Choroid plexus epithelial cell (primary cell): ENCODE measurements at places on chromosomes 2 and 18.

DNA sequence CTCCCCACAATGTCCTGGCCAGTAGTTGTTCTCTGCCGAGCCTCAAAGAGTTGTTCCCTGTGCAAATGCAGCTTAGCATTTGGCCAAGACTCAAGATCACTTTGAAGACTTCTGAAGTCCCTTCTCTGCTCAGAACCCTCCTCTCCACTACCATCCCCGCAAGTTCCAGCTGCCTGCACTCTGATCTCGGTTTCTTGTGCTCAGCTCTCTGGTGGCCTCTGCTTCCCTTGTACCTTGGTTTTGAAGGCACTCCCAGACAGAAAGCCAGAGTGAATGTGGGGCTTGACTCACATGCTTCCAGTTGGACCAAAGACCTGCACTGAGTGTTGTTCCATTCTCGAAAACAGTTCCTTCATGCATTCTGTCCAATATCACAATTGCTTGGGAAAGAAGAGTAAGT is 28.6 kb downstream of the CRACDL start:
- DNase-seq = no peak

- no peak for DNase-seq
Measured at GRCh38 chr2:69489793-69490192, 52.6 kb upstream of the NFU1 start.

DNA sequence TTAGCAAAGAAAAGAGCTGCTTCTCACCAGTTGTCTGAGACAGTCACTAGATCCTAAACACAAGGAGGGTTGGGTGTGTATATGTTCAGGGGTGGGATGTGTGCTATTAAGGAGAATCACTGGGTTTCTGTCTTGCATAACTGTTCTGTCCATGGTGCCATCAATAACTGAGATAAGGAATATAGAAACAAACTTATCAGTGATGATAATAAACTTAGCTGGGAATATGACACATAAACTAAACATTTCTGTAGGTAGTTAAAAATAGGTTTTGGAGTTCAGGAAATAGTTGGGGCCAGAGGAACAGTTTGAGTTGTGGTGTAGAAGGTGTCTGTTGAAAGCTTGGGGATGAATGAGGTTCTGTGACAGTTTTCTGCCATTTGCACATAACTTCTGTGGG is 17.4 kb downstream of the NAPG start:
- peak; percentile 21 for DNase-seq

GRCh38 chr2:206452750-206453149 is 9.4 kb downstream of the ADAM23 start:
- DNase-seq = no peak

DNA sequence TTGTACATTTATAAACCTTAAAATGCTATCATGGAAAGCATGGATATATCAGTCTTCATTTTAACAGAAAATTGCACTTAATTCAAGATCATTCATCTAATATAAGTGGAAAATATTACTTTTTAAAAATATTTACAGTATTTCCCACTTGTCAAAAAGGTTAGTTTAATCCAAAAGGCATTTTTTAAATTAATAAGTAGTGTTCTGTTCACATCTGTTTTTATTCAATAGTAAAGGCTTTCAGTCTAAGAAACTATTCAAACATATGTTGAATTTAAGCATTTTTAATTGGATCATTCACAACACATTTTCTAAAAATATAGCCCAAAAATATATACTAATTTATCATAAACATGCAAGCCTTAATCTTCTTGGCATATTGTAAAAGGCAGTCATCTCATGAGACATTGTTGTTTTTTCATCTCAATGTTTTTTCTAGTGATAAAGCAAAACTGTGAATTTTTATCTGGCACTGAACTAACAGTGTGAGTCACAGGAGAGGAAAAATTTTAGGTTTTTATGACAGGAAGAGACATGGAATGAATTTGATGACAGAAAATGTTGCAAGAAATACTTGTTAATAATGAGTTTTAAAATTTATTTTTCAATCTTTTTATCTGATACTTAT is 1642.5 kb upstream of the TMEFF2 start:
- peak; percentile 71 for DNase-seq

GRCh38 chr2:230134496-230135129 is 65.9 kb upstream of the SLC16A14 start:
- peak; percentile 88 for DNase-seq

- DNase-seq = no peak
Measured at GRCh38 chr2:123648016-123648415, 377.1 kb upstream of the CNTNAP5 start.

DNA sequence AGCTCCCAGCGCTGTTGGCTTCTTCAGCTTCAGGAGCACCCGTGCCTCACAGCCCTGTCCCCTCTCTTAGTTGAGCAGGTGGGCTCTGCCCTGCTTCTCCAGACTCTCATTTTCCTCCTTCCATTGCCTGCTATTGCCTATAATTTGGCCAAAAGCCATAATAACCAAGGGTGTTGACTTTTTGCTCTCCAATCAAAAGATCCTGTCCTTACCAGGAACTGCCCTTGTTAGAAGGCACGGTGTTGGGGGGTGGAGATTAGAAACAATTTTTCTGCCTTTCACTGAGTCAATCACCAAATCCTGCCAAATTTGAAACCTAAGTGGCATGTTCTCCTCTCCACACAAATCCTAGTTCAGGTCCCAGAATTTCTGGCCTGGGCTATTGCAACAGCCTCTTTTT is 16.7 kb upstream of the PDIA6 start:
- DNase-seq = no peak

- no peak for DNase-seq
Measured at GRCh38 chr18:78733762-78734613, 245.6 kb upstream of the SALL3 start.

DNA sequence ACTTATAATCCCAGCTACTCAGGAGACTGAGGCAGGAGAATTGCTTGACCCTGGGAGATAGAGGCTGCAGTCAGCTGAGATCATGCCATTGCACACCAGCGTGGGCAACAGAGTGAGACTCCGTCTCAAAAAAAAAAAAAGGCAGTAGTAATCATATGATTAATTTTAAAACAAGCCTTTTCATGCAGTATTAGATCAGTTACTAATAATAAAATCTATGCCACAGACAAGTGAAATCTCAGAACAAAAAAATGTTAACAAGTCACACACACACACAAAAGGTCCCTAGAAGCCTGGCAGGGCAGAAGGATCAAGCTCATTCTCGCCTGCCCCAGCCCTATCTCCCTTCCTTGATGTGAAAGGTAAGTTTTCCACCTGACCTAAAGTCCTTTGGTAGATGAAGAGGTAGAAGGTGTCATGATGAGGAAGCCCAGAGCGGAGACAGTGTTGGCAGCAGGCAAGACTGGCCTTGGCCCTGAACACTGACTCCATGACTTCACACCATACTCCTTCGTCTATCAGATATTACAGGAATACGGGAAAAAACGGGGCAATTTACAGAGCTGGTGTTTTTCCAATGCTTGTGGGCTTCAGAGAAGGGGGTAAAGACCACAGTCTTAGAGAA is 10.6 kb downstream of the KDSR start:
- no peak for DNase-seq

DNA sequence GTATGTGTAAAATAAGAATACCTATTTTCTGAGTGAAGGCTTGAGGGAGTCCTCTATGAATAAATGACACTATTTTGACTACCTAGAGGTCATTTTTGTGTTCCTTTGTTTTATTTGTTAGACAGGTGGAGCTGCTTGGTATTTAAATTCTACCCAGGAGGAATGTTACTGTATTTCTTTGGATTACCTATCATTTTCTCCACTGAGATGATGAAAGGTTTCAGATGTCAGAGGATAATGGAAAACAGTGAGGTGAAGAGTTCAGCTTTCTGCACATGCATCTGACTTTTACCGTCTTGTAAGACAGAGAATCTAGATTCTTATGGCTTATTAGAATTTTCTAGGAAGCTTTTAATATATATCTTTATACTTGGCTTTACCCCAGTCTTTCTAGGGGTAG is 689.8 kb upstream of the NXPH2 start:
- DNase-seq = no peak

- no peak for DNase-seq
Measured at GRCh38 chr2:122908159-122908558, 1116.9 kb upstream of the CNTNAP5 start.

DNA sequence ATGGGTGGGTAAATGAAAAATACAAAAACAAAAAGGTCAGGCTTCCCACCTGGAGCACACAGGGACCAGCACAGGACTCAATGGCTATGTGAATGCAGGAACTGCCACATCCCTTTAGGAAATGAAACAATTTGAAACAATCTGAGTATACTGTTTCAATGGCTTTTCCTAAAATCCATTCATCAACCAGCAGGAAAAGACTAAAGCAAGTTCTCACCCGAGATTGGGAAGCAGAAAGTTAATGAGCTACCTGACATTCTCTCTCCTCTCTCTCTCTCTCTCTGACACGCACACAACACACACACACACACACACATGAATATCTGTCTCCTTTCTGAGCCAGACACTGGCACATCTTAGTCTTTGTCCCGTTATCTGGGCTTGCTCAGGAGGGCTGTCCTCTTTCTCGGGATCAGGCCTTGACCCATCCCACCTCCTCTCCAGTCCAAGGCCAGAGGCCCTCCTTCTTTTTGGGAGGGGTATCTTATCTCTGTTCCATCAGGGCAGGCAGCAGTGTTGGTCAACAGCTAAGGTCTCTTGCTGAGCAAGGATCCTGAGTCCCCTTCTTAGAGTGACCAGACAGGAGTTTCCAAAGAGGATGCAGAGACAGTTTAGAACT is 11.6 kb upstream of the LRRFIP1 start:
- DNase-seq = no peak

GRCh38 chr2:56770490-56770889 is 586.7 kb downstream of the CCDC85A start:
- DNase-seq = peak; percentile 58

DNA sequence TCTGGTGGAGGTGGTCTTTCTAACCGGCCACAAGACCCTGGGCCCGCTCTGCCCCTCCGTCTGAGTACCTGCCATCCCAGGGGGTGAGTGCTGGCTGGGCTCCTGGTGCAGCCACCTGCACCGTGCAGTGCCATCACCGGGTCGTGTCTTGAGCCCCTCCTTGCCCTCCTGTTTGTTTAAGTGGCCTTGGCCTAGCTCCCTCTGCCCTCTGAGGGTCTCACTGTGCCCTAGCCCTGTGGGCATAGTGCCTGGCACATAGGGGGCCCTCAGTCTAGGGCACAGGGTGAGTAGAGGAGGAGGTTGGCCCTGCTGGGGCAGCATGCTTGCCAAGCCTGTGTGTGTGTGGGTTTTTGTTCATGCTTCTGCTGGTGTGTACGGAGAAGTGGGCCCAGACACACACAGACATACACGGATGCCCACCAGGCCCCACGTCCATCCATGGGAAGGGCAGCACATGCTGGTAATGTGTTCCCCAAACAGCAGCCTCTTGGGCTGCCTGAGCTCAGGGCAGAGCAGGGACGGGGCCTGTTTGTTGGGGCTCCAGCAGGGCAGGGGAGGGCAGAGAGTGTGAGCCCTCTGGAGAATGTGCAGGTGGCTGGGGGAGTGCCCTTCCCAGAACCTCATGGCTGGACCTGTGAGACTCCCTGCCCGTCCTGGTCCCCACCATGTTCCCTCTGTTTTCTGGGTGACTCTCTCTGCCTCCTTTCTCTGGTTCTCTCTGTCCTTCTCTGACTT is 94.6 kb downstream of the GLI2 start:
- no peak for DNase-seq
